ENCODE measurements at places on chromosomes 4 and X.

- DNase-seq = no peak
Measured at GRCh38 chr4:74934888-74935287, 2.0 kb downstream of the PARM1 start.

DNA sequence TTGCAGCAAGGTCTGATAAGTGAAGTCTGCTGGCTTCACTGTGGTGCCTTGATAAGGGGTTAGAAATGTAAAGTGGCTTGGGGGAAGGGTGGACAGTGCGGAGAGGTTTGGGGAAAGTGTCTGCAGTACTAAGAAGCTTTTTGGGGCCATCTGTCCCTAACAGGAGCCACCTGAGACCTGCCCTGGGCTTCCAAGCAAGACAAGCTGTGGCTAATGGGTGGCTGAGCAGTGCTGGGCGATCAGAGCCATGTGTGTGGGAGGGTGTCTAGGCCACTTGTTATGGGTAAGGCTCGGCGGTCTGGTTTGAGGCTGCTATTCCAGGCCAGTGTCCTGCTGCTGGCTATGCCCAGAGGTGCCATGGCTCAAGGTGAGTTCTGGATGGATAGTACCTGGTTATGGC is 185.4 kb upstream of the MTMR8 start:
- no peak for DNase-seq

DNA sequence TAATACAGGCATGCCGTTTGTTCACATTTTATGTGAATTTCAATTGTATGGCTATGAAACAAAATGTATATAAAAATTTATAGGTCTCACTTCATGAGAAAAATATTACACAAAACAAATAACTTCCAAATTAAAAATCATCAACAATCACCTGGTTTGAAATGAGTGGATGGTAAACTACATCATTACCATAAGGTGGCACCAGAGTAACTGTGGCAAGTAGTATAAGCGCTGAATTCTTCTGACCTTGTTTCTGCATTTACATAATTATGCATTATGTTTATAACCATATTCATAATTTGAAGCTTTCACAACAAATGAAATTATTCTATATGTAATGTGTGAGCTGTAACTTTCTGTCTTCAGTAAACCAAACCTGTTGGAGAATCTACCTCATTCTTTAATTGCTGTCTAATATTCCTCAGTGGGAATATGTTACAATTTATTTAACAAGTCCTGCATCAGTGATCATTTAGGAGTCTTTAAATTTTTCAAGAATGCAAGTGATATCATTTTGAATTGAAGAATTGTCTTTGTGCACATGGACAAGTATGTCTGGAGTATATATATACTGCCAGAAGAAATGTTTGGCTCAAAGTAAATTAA is 55.2 kb downstream of the MMRN1 start:
- no peak for DNase-seq

- DNase-seq = no peak
Measured at GRCh38 chr4:155684423-155684822, 17.8 kb downstream of the GUCY1A1 start.

- no peak for DNase-seq
Measured at GRCh38 chr4:128462103-128462783, 174.6 kb upstream of the PGRMC2 start.
